ENCODE measurements at places on chromosomes 11 and 22.
A peak's percentile ranks its signal among the peaks of the same experiment; 100 is the strongest.

GRCh38 chr22:30751529-30751928, 56.9 kb downstream of the OSBP2 start:
- no peak for DNase-seq

DNA sequence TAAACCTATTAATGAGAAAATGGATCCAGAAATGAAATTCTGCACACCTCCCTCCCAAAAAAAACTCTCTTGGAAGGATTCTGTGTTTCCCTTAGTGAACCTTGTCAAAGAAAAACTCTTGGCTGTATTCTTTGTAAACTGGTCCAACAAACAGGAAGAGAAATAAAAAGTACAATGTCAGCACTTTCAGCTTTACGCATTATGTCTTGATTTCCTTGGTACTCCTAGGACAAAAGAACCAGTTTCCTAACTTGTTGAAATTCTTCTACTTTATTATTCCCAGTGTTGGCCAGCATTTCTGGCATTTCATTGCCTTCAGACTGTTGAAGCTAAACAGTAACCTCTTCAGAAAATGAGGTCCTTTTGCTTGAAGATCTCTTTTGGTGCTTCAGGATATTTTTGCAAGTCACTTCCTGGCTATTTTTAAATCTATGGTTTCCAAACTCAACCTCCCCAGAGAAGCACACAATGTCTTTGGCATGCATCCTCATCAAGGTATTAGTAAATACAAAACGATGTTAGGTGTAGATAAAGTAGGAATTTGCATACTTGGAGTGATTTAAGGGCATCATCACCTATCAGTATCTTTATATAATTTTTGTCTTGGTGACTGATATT, 342.7 kb downstream of the AASDHPPT start:
- no peak for DNase-seq

DNA sequence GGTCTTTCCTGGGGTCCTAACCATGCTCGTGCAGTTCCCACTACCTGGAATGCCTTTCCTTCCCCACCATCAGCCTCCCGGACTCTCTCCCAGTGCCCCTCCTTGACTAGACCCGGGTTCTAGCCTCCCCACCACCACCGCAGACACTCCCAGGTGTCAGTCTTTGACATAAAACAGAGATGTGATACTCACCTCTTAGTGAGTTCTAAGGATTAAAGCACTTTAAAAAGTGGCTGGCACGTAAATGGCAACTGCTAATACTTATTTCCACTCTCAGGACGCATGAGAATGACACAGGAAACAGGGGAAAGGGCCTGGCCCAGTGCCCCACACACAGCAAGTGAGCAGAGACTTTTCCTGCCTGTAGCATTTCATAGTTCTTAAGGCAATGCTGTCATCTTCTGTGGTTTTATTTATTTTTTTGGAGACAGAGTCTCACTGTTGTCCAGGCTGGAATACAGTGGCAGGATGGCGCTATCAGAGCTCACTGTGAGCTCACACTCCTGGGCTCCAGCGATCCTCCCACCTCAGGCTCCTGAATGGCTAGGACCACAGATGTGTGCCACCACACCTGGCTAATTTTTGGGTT, 1.9 kb upstream of the SLC25A45 start:
- no peak for DNase-seq

DNA sequence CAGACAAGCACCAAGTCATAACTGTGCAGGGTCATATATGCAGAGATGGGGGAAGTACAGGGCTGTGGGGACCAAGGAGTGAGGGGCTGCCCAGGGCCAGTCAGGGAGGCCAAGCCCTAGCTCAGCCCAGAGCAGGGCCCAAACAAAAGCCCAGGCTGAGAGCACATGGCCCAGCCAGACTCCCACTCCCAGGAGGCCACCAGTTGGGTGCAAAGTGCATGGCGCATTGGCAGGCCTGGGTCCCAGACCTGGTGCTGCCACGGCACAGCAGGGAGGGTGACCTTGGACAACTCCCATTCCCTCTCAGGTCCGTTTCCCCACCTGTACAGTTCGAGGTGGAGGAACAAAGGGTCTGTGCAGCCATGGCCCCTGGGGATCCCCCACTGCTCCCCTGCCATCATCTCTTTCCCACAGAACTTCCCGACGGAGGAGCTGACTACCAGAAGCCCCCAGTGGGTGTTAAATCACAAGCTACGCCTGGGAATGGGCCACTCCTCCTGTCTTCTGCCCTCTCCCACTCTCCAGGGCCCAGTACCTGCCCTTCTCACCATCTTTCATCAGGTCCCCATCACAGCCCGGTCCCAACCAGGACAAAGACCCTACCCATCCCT, 608 bp downstream of the NIPSNAP1 start:
- no peak for DNase-seq

GRCh38 chr22:46085828-46086576, 64.3 kb upstream of the PPARA start:
- no peak for DNase-seq

DNA sequence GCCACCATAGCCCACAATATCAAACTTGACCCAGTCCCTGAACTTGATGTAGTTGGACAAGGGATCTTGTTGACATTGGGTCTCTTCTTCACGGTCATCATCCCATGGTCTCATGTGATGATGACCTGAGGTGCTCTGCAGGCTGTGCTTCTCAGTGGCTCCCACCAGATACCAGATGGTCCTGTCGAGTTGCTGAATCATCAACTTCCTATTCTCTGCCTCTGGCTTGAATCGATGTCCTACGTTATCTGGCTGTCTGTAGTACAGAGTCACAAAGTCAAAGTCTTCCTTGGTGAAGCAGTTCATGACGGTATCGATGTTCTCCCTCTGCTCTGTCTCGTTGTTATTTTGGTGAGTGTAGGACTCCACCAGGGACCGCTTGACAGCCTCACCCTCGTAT, 145.7 kb upstream of the ALDH3B2 start:
- DNase-seq = no peak

- DNase-seq = no peak
These were observed 29.3 kb downstream of the IGLL5 start for GRCh38 chr22:22916952-22917290.

GRCh38 chr11:31214372-31214771, 155.2 kb downstream of the DCDC1 start:
- no peak for DNase-seq

DNA sequence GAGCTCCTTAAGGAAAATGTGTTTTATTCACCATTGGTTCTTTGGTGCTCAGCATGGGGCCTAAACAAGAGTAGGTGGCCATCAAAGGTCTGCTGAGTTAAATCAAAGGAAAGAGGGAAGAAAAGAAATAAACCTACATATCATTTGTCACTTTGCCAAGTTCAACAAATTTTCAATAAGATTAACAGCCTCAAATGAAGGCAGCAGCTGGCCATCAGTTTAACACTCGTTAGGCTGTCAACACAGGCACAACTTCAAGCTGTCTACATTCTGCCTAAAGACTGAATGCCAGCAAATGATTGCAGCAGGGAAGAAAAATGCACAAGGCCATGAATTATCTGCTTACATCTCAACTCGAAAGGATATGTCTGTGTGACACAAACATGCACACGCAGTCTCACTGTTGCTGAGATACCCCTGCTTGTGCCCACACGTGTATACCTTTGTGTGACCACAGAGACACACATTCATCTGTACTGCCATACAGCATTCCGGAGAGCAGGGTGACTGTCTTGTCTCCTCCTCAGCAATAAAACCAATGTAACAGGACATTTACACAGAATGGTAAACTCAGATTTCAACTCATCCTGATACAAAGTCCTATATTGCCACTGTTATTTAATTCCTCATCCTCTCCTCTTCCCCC, 40.1 kb downstream of the TRIM66 start:
- DNase-seq = no peak

- no peak for DNase-seq
These were observed 530.7 kb upstream of the CHORDC1 start for GRCh38 chr11:90753546-90753945.

DNA sequence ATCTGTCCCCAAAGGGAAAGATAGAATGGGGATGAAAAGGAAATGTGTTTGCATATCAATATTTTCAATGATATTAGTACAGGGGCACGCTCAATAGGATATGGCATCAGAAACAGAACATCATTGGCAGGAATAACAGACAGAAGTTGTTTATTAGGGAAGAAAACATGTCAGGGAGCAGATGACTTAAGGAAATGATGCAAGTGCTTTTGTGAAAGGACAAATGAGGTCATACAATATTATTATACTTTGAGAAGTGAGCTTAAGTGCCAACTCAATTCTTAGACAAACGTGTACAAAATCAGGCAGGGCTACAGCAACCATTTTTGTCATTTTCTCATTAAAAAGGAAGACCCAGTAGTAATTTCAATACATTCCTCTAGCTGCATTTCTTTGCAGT, 388.4 kb downstream of the SOX6 start:
- no peak for DNase-seq

- no peak for DNase-seq
These were observed 110.1 kb downstream of the ETS1 start for GRCh38 chr11:128477278-128477677.

- no peak for DNase-seq
These were observed at the start of gene KRTAP5-9 for GRCh38 chr11:71548120-71548519. Gene KRTAP5-9 (plus strand): TSS chr11:71548420. CDS start chr11:71548658, 238 bp downstream.

DNA sequence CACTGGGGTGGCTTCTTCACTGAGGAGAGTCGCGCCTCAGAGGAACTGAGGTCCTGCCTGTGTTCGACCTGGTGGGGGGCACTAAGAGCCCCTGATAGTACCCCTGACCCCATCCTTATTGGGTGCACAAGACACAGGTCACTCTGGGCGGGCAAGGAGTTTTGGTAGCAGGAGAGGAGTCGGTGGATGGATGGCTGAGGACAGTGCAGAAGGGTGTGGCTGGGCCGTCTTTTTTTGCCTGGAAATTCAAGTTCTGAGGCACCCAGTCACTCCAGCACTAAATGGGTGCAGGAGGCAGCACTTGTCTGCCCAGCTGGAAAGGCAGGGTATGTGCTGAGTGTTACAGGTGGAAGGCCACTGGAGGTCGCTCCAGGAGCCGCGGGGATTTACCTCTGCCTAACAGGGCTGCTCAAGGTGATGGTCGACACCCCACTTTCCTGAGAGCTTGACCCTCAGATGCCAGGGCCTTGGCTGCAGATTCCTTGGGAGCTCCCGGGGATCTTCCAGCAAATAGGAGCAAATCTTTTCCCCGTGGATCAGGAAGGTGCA, 960 bp downstream of the TSSC4 start:
- no peak for DNase-seq

GRCh38 chr11:356610-357009, 12.7 kb upstream of the B4GALNT4 start:
- DNase-seq = no peak

DNA sequence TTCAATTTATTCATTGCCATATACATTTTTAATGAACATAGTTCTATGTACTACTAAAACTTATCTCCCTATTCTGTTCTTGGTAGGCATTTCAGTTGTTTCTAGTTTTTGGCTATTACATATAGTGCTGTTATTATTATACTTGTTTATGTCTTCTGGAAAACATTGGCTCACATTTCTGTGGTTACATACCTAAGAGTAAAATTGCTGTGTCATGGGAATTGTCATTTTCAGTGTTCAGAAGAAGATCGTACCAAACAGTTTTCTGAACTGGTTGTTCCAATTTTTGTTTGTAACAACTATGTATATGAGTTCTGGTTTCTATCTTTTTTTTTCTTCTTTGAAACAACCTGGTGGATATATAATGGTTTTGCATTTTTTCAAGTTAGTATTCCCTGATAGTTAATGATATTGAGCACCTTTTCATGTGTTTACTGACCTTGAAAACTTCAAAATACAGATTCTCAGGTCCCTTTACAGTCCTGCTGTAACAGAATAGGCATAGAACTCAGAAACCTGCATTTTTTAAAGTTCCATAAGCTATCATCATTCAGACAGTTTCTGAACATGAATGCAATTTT, 230.7 kb downstream of the JRKL start:
- no peak for DNase-seq

- no peak for DNase-seq
These were observed 9.3 kb upstream of the ACAT1 start for GRCh38 chr11:108112057-108112456.

- no peak for DNase-seq
These were observed 495.6 kb downstream of the JRKL start for GRCh38 chr11:96885405-96885804.

DNA sequence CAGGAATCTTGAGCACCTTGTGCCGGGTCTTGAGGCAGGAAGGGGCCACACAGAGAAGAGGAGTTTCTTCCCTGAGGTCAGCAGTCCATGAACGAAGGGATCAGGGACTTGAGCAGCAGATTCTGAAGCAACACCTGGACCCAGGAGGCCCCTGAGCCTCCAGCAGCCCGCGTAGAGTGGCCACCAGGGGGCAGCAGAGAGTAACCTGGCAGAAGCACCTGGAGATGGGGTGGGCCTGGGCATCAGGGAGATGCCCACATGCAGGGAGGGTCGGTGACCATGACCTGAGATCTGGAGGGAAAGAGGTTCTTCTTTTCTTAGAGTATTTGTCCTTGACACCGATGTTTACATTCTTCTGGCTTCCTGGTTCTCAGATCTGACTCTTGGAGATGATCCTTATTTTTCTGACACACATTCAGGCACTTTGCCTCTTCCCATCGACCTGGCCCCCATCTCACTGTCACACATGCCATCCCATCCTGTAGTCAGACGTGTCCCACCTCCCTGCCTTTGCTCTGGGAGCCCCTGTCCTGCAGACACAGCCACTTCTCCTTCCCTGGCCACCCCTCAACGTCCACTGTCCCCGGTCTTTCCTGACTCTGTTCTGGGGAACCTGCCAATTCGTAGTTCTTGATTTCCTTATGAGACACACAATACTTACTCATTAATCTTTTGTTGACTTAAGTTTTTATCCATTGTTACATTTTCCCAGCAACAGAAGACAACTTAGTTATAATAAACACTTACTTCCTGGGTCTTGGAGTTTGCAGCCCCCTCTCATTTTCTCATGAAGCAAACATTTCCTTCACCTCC, 66.5 kb downstream of the GGTLC2 start:
- peak; percentile 53 for DNase-seq

DNA sequence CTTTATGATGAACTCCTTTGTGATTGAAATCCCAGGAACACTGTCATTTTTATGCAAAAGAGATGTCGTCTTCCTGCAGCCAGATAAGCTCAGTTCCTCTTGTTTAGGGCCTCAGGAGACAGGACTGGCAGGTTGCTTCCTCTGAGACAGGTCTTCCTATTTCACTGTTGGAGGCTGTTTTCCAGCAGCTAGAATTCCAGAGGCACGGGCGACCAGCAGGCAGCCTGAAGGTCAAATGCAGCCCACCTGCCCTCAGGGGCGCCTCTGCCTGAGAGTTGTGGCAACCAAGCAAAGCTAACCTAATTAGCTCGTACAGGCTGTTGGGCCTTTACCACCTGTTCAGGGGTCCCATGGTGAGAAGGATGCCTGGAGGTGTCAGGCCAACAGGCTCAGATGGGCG, 22.3 kb downstream of the SLC6A5 start:
- no peak for DNase-seq

DNA sequence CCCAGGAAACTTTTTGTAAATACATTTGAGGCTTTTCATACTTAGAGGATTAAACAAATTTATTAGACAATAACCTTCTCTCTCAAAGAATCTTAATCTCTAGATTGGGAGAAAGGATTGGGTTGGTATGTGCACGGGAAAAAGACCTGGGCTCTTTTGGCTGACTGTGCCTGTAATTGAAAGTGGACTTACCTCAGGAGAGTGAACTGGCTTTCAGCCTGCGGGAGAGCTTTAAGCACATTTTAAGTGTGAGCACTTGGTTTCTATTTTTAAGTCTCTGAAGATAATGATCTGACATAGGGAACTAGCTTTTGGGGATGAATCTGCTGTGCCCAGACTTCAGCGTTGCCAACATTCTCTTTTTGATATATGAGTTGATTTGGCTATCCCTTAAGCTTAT, 35.8 kb downstream of the UVRAG start:
- no peak for DNase-seq

- DNase-seq = peak; percentile 83
These were observed at the start of gene PRDM10 for GRCh38 chr11:130002352-130002845. Gene PRDM10 (minus strand): TSS chr11:130002835. CDS start chr11:129960964, 41,871 bp downstream.
